Hematopoietic multipotent progenitor cell (in vitro differentiated cells): ENCODE measurements at places on chromosomes 2 and 18.

GRCh38 chr2:230737791-230738226 lies 25.2 kb downstream of the CAB39 start:
- DNase-seq = no peak

DNA sequence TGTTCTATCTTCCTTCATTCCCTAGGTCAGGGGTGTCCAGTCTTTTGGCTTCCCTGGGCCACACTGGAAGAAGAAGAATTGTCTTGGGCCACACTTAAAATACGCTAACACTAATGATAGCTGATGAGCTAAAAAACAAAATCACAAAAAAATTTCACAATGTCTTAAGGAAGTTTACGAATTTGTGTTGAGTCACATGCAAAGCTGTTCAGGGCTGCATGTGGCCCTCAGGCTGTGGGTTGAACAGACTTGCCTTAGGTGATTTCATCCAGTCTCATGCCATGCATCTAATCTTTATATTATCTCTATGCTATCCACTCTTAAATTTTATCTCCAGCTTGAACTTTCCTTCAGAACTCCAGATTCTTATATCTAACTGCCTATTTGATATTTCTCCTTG lies 80.1 kb downstream of the CCDC85A start:
- no peak for DNase-seq

DNA sequence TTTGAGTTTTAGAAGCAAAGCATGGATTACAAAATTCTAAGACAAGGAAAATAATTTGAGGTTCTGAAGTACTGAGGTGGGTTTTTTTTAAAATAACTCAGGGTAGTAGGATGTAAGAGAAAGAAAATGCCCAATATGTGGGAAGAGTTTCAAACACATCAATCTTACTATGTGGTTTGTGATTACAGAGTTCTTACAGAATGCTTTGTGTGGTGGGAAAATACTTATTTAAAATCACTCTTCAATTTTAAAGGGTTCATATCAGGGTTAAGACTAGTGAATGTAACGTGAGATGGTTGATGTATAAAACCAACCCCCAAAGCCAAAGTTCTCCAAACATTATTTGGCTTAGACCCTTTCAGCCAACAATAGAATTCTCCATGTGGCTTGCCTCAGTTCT lies 173.5 kb downstream of the UBE2E3 start:
- no peak for DNase-seq

DNA sequence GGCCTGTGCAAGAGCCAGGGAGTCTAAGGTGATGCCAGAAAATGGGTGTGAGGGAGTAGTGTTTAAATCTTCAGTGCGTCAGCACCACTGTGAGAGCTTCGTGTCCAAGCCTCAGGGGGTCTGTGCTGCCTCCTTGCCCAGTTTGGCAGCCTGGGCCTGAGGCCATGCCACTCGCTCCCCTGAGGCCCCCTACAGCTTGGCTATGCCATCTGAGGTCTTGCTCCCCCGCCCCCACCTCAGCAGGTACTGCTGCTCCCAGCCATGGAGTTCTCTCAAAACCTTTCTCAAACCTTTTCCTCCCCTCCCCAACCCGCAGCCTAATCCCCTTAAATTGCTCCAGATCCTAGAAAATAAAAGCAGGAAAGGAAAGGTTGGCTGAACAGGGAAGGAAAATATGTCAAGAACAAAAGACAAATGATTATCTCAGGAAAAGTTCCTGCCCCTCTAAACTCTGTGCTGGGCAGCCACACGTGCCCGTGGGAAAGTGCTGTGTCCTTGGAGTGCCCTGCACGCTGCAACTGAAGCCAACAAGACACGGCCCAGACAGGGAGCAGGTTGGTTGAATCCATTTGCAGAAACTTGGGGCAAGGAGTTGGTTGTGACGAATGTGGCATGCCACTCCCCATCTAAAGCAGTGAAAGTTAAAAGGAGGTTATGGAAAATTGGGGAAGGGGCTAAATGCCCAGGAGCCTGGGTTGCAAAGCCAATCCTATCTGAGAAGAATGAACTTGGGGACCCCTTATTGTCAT lies 61.2 kb downstream of the ATOH8 start:
- no peak for DNase-seq

DNA sequence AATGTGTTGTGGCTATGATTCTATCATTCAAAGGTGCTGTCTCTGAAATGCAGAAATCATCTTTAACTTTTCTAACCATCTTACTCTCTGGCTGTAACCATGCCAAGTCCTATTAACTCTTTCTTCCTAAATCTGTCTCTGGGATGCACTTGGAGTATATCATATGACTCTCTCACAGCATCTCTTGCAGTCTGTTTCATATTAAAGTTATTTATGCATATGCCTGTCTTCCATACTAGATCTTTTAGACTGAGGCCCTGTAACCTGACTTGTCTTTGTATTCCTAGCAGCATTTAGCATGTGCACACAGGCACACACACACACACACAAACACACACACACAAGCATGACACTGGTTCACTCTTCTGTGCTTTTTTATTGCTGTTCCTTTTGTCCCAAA lies 320.6 kb downstream of the ETAA1 start:
- no peak for DNase-seq

GRCh38 chr18:38872342-38872741 lies 1306.7 kb upstream of the CELF4 start:
- no peak for DNase-seq

- peak; percentile 44 for DNase-seq
Measured at GRCh38 chr2:144325086-144325485, 194.8 kb downstream of the ZEB2 start.

- no peak for DNase-seq
Measured at GRCh38 chr2:505941-506340, 171.3 kb downstream of the TMEM18 start.

DNA sequence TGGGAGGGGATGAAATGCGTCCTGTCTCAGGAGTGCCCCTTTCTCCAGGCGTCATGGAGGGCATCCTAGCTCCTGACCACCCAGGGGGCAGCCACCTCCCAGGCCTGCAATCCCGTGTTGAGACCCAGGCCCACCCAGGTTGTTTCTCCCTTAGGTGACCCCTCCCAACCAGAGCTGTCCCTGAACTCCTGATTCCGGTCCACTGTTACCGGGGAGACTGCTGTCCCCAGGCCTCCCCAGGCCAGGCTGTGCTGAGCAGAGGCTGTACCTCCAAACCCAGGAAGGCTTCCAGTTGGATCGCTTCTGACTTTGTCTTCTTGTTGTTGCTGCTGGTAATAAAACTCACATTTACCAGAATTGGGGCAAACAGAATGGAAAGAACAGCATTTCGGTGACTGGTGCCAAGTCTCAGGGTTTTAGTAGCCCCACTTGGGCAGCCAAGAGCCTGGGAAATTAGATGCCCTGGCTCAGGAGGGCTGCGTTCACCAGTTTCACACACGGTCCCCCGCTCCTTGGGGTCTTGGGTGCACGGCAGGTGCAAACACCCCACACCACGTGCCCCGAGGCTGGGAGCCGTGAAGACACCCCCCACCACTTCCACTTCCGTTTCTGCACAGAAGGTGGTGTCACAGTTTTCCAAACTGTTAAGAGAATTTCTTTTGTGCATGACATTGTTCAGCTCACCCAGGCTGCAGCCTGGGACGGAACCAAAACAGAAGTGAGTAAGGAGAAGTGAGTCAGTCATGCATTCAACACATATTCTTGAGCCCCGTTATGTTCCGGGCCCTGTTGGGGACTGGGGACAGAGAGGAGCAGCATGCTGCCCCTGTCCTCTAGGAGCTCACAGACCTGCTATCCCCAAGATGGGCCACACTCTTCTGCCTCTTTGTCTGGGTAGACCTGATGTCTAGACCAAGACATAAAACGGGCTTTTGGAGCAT lies 29.4 kb downstream of the ITM2C start:
- peak; percentile 35 for DNase-seq

DNA sequence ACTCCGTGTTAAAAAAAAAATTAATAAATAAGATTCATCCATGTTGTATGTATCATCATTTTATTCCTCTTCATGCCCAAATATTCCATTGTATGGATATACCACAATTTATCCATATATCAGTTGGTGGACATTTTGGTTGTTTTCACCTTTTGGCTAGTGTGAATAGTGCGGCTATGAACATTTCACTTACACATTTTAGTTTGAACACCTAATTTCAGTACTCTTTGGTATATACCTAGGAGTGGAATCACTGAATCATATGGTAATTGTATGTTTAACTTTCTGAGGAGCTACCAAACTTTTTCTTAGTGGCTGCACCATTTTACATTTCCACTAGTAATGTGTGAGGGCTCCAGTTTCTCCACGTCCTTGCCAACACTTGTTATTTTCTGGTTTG lies 20.0 kb downstream of the CDCA7 start:
- no peak for DNase-seq

DNA sequence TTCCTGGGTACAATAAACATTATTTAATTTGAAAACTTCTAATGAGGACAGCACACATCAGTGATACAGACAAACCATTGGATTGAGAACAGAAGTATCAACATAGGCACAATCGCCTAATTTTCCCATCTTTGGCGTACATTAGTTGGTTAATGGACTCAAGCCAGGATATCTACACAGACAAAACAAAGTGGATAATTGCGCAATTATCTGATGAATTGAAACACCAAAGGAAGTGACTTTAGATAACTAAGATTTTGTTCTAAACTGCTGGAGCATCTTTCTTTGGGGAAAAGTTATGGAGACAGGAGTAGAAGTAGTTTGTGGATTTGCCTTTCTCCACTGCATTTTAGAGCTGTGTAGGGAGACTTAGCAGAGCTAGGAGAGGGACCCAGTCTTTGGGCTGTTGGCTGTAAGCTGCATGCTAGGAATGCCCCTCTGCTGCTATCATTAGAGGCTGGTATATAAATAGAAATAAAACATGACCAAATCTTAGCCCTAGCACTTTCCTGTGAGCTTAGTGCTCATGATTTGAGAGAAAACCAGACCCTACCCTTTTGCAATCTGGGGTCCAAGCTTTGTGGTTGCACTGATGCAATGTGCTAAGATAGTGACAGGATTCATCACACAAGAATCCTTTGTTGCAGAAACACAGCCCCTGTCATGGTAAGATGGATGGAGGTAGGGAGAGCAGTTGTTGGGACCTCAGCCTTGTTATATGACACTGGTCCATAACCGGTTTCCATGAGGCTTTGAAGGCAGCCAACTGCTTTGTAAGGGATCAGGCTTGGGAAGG lies 264.5 kb upstream of the PIK3C3 start:
- no peak for DNase-seq

DNA sequence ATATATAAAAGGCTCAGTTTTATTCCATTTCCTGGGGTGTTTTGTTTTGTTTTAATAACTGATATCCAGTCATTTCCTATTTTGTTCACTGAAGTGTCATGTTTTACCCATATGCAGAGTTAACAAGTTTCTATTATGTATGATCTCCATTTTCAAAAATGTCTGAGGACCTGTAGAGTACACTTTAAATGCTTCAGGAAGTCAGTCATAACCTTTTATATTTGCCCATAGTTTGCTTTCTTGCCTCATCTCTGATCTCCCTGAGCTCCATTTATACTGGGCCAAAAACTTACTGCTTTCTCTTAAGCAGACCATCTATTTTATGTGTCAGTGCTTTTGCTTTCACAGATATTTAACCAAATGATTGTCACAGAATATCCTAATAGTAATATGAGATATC lies 278.7 kb downstream of the MBD5 start:
- DNase-seq = no peak

DNA sequence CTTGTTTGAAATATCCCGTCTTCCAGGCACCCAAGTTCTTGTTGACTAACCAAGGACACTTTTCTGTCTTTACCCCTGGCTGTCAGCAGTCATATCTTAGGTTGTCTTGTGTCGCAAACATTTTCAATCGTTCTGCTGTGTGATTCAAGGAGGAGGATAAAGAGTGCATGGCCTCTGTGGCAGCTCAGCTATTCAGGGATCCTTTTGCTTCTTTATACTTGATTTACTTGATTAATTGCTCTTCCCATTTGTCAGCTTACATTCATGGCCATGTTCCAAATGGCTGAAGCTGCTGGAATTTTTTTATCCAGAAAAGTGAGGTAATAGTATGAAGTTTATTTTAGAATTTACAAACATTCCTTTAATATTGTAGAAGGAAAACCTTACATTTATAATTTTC lies 97.3 kb upstream of the FZD5 start:
- no peak for DNase-seq

DNA sequence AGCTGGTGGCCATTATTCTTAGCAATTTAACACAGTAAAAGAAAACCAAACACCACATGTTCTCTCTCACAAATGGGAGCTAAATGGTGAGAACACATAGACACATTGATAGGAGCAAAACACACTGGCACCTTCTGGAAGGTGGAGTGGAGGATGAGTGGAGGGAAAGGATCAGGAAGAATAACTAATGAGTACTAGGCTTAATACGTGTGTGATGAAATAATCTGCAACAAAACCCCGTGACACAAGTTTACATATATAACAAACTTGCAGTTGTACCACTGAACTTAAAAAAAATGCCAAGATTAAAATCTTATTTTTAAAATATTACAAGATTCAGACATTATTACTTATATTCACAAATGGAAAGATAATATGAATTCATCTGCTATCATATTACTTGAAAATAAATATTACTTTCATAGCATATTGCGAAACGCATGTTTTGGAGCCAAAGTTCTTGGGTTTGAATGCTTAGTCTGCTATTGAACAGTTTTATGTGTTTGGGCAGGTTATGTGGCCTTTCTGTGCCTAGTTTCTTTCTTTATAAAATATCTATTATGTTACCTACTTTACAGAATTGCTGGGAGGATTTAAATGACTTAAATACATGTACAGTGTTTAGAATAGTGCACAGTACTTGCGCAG lies 20.5 kb downstream of the ANKRD62 start:
- DNase-seq = no peak

DNA sequence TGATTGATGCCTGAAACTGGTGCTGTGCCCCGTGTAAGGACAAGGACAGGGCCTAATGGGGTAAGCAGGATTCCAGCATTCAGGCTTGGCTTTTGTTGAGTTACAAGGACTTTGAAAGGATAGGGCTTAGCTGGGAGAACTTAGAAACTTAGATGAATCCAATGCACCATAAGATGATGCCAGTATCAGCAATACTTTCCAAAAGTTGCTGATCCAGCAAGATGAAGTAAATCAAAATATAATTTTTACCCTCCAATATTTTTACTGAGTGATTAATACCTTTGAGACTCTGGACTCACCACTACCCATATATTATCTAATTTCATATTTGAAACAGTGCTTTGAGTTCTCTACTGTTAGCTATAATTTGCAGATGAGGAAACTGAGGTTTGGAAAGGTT lies 354.5 kb upstream of the ATP5MC3 start:
- DNase-seq = no peak
